ENCODE measurements at places on chromosomes 2 and 18.

DNA sequence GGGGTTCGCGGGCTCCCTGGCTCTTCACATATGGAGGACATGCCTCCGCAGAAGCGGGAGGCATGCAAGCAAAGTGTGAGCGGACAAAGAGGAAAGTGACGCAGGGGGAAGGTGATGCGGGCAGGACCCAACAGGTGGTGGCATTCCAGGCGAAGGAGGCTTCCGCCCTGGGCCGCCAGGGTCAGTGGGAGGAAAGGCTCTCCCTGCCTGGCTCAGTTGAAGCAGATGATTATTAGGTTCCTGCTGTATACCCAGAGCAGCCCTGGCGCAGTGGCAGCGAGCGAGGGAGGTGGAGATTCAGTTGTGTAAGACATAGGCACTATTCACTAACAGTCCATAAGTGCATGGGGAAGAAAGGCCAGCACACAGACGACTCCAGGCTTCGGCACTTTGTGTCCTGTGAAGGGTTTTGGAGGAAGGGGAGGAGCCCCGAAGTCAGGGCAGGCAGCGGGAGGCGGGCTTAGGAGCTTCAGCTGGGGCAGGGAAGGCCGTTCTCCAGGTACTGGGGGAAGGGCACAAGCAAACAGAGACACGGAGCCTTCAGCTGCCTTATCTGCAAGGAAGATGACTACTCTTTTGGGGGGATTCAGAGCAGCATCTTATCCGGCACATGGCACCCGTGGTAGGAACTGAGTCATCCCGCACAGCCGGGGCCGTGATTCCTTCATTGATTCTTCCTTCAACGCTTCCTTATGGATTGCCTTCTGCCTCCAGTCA, 89.8 kb downstream of the TGOLN2 start:
- no peak for DNase-seq

DNA sequence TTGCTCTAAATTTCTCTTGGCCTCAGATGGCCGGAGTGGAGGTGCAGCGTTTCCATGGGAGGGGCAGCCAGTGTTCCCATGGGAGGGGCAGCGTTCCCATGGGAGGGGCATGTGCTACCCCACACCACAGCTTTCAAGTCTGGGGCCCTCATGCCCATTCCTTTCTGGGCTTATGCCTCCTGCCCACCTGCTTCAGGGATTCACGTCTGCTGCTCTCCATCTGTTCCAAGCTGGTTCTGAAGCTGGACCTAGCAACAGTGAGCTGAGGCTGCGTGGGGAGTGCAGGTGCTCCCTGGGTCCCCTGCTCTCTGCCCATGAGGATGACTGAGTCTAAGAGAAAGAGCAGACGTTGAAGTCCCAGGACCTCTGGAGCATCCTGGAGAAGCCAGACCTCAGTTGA, 243.1 kb upstream of the PXDN start:
- no peak for DNase-seq

- no peak for DNase-seq
These were observed 461.3 kb upstream of the FANCL start for GRCh38 chr2:58702302-58702885.

GRCh38 chr2:210461401-210461800, 15.2 kb downstream of the LANCL1 start:
- DNase-seq, result no peak

GRCh38 chr2:182077448-182078142, 91.9 kb downstream of the PPP1R1C start:
- DNase-seq, result no peak

- DNase-seq, result no peak
These were observed 294.7 kb upstream of the HS6ST1 start for GRCh38 chr2:128613351-128613750.

- no peak for DNase-seq
These were observed 63.0 kb downstream of the RBM43 start for GRCh38 chr2:151198645-151199044.

DNA sequence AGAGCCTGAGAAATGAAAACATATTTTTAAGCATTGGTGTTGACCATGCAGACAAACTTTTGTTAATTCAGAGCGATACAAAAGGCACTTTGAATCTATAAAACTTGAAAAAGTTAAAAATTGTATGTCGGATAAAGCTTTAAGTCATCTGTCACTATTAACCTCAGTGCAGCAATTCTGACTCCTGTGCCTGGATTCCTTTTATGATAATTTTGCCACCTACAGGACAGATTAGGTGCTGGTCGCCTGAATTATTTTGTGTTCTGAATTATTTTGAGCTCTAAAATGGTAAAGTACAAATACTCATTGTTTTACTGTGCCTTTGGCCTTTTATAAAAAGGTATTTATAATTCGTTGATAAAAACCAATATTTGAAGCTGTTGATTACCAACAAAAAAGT, 19.4 kb upstream of the RNF138 start:
- DNase-seq, result no peak

- peak; percentile 11 for DNase-seq
These were observed 3.7 kb downstream of the HDAC4 start for GRCh38 chr2:239396881-239397681.

- DNase-seq, result no peak
These were observed at the start of gene ACOXL for GRCh38 chr2:110732422-110733413. ACOXL (plus strand) TSS chr2:110732573; CDS start chr2:110768390, 35,817 bp downstream.

GRCh38 chr2:11053546-11053945, 101.7 kb upstream of the SLC66A3 start:
- DNase-seq, result no peak

GRCh38 chr2:60629305-60629662, 75.8 kb upstream of the BCL11A start:
- no peak for DNase-seq

DNA sequence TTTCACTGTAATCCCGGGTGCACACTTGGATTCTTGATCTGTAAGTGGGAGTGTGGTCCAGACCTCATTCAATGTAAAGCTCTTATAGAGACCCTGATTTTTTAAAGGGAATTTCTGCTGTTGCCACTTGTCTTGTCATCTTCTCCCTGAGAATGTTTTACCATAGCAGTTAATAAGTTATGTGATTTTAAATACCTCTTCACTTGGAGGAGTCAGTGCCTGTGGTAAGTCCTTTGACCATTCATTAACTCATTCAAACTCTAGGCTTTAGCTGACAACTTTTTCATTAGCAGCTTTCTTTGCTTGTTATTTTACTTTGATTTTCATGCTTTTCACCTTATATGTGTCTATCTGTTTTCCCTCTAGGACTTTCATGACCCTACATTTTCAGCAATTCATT, 51.3 kb downstream of the FMNL2 start:
- DNase-seq, result no peak

DNA sequence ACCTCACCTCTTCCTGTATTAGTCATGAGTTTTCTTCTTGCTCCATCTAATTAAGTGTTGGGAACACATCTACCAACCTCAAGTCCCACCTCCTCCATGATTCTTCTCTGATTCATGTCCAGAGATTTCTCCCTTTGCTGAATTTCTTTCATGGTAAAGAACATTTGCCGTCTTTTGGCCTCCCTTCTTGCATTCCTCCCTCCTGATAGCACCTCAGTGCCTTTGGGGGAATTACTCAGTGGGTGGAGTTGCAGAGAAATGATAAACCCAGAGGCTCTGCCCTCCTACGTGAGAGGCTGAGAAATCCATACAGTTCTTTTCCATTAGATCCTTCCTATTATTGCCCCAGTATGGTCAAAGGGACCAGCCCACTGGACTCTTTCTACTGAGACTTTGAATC, 651.9 kb downstream of the SLC4A3 start:
- DNase-seq, result no peak

DNA sequence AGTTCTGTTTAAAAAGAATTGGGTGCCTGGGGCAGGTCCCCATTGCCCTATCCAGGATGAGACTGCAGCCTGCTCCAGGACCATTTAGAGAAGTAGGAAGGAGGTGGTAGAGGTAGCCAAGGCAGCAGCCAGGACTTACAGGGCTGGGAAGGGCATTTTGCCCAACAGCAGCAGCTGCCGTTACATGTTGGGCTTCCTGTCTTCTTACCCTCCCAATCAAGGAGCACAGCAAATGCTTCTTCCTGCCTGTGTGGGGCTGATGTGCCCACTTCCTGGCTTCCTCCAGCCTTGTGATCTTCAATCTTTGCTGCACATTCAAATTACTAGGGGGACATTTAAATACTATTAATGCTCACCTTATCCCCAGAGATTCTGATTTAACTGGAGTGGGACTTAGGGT, 112.0 kb downstream of the QPCT start:
- peak; percentile 18 for DNase-seq

DNA sequence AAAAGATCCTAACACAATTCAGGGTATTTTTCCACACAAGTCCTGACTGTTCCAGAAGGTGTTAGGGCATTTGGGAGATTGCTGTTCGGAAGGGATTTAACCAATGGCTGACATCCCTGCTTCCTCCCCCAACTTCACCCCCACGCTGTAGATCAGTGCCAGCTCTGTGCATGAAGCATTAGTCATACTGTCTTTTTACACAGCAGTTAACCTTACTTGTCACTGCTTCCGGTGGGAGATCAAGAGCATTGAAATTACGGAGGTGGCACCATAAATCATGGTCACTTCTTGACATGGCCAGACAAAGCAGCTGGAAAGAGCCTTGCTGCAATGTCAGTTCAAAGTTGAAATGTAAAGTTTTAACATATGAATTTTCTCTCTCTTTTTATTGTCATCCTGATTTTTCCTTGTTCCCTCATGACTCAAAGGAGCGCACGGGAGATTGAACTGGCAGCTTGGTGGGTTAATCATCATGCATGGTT, 70.2 kb downstream of the HRH4 start:
- DNase-seq, result no peak

DNA sequence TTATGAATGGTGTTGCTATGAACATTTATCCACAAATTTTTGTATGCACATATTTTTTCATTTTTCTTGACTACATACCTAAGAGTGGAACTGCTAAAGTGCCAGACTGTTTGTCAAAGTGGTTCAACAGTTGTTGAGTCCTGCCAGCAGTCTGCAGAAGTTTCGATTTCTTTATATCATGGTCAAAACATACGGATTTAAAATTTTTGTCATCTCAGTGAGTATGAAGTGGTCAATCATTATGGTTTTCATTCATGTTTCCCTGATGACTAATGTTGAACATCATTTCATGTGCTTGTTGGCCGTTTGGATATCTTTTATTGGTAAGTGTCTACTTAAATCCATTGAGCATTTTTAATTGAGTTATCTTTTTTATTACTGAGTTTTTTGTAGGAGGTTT, 39.2 kb downstream of the CCDC138 start:
- no peak for DNase-seq

GRCh38 chr2:208300847-208301618, 35.0 kb downstream of the PIKFYVE start:
- DNase-seq, result no peak

DNA sequence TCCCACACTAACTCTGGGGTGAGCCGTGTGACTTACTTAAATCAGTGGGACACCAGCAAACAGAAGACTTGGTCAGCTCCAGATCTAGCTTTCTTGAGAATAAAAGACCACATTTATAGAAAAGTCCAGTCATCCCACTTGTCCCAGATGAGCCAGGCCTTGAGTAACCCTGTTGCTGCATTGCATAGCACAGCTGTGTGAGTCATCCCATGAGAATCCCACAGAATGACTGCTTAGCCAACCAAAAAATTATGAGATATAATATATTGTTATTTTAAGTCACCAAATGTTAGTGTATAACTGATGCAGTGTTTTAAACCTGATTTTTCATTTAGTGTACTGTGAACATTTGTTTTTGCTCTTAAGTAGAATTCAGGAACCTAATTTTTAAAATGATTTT, 94.2 kb upstream of the FSHR start:
- no peak for DNase-seq

DNA sequence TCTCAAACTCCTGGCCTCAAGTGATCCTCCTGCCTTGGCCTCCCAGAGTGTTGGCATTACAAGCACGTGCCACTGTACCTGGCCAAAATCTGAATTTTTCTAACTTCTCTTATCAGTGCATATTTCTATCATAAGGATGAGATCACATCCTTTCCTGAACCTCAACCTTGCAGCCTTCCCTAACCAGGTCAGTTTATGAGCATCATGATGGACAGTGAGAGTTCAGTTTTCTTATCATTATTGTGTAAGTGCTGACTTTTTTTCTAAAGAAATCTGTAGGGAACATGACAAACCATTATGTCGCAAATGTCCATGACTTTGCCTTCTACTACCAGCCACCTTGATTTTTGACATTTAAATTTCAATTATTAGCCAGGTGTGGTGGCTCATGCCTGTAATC, 31.5 kb downstream of the MRPL33 start:
- no peak for DNase-seq

GRCh38 chr2:88765154-88765888, 73.8 kb downstream of the RPIA start:
- peak; percentile 22 for DNase-seq

- DNase-seq, result no peak
These were observed 393.5 kb upstream of the RAB12 start for GRCh38 chr18:8215741-8216140.

GRCh38 chr2:226136739-226137138, 662.9 kb downstream of the IRS1 start:
- no peak for DNase-seq

DNA sequence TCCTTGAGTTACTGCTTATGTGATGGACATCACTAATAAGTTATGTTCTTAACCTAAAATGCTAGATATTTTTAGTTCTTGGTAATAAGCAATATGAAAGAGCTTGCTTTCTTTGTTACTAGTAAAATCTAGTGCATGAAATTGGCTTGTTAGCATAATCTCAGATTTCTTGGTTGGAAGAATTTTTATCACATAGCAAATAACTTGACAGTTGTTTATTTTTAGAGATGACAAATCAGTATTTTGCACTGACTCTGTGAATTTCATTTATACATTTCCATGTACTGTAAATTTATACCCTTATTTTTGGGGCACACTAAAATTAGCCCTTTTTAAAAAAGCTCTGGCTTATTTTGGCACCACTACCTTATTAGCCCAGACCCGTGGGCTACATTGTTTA, 45.6 kb downstream of the LCLAT1 start:
- DNase-seq, result no peak

DNA sequence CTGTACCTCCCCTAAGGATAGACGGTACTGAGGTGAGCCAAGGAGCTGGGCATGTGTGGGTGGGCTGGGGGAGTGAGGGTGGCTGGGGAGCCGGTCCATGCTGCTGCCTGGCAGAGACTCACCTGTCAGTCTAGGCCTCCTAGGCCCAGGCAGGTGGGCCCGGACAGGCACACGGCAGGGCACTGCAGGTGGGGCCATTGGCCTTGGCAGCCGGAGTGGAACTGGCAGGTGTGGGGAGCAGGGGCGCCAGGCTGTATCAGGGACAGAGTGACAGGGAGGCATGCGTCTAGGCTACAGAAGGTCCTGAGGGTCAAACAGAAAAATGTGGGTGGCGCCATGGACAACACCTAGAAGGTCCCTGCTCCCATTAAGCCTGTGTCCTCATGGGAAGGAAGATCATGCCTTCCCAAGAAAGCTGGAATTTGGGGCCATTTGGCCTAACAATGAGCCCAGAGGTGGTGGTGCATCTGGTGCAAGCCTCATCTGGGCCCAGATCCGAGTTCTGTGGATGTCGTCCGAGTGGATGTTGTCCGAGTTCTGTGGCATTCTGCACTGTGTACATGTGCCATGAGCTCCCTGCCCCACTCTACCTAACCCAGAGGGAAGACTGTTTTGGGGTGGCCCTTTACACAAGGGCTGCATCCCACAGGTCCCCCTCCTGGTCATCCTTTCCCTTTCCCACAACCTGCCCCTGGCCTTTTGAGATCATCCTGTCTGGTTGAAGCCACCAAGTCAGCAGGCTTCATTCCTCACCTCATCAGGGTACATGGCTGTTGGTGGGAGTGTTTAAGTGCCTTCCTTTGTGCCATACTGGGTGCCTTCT, 249.7 kb downstream of the GLI2 start:
- no peak for DNase-seq
